ENCODE measurements at places on chromosomes 3 and 15.

DNA sequence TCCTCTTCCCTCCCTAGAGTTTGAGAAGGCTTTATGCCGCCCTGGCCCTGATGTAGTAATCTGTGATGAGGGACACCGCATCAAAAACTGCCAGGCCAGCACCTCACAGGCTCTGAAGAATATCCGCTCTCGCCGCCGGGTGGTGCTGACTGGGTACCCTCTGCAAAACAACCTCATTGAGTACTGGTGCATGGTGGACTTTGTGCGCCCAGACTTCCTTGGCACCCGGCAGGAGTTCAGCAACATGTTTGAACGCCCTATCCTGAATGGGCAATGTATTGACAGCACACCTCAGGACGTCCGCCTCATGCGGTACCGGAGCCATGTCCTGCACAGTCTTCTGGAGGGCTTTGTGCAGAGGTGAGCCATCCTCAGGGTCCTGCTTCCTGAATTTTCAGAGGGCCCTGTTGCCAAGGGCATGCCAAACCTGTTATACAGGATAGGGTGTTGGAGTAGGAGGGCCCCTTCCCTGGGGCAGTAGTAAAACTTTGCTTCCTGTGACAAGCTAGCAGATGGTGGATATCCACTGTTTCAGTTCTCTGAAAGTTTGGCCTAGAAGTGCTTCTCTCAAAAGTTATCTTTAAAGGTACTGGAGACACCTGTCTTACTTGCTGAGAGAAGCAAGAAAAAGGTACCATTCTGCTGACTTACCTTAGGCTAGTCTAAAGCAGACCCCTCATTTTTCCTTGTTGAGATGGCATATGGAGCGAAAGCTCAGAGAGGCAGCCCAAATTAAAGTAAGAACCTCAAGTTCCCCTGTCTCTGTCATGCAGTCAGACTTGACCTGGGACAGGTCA, 33.7 kb upstream of the TEX264 start:
- no peak for DNase-seq

DNA sequence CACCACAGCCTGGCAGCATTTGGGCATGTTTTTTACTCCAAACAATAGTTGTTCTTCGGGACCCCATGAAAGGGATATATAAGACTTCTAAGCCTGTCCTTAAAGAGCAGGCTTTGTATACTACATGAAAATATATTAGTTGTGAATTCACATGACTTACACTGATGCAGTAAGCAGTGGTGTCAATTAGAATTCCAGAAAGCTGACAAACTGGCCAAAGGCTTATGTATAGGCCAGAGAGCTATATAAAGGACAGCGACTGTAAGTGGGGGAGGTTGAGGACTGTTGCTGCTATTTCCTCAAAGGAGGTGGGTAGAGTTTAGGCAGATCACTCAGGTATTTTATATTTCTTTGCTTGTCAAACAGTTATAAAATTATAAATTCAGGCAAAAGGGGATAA, 24.8 kb downstream of the KPNA4 start:
- DNase-seq, result no peak

- DNase-seq, result no peak
These were observed 178.5 kb upstream of the RASGRP1 start for GRCh38 chr15:38743147-38743546.

- DNase-seq, result no peak
These were observed 18.7 kb upstream of the PLXNA1 start for GRCh38 chr3:126964261-126964660.

DNA sequence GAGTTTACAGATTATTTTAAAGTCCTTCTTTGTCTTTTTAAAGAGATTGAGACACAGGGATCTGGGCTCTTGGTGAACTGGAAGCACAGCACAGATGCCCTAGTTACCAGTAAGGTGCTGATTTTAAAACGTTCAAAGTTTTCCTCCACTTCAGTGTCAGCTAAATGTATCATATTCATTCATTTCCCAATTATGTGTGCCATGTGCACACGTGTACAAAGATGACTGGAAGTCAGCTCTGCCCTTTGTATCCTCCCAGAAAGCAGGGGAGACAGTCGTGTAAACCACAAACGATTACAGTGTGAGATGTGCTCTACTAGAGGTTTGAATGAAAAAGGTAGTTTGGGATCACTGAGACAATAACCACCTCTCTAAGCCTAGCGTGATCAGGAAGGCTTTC, 730 bp downstream of the ZKSCAN7 start:
- peak; percentile 16 for DNase-seq

- DNase-seq, result peak; percentile 95
These were observed 79.2 kb downstream of the EFL1 start for GRCh38 chr15:82183121-82184031.

GRCh38 chr15:71328453-71328852, 213.2 kb downstream of the THSD4 start:
- DNase-seq, result no peak

- DNase-seq, result peak; percentile 72
These were observed 51.8 kb downstream of the ST3GAL6 start for GRCh38 chr3:98814817-98815420.

- no peak for DNase-seq
These were observed 150.9 kb downstream of the IMPG2 start for GRCh38 chr3:101169516-101169915.

DNA sequence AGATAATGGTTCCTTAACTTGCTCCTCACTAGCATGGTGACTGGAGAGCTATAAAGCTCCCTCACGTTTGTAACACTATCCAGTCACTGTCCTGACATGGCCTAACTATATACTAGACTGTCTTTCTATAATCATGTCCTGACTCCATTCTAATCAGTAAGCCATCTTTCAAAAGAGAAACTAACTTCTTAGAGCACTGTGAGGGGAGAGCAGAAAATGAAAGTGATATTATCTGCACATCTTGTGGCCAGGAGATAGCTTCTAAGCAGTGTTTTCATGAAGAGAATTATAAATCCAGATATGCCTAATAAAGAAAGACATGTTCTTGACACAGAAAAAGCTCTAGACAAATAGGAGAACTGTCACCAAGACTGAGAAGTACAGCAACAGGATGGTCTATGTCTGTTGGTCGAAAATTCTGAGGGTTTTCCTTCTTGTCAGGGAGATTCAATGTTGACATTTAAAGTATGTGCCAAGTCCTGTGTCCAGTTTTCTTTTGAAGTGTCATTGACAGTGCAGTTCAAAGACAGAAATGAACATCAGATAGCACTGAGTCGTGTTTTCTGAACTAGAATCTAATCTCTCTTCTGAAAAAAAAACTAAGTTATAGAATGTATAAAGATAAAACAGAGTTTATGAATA, 230.6 kb upstream of the PEX5L start:
- DNase-seq, result no peak

DNA sequence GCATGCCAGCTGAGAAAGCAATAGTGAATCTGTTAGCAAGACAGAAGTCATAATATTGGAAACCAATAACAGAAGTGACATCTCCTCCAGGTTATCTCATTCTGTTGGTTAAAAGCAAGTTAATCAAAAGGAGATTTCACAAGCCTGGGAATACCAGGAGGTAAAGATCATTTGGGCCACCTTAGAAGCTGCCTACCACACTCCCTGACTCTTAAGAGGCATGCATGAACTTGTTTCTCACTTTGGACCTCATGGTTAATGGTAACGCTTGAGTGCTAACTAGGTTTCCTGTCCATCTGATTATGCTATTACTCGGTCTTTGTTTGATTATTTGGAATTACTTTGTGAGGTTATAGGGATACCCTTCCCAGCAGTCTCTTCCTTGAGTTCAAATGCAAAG, 650.8 kb upstream of the SGO1 start:
- no peak for DNase-seq

DNA sequence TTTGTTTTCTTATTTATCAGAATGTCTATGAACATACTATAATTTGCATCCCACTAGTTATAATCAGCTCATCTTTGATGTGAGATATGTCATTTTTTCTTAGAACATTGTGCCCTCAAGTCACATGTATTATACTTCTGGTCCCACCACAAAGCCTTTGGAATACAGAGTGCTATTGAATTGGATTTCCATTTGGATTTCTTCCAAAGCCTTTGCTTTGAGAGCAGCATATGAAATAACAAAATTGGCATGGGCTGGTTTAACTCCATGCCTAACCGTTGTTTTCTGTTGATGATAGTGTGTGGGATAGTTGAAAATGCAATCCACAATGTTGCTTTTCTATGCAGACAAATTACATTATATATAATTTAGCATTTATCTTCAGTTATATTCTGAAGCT, 284.5 kb upstream of the PLSCR5 start:
- DNase-seq, result no peak

GRCh38 chr3:150232992-150233451, 175.1 kb upstream of the TSC22D2 start:
- DNase-seq, result peak; percentile 79

DNA sequence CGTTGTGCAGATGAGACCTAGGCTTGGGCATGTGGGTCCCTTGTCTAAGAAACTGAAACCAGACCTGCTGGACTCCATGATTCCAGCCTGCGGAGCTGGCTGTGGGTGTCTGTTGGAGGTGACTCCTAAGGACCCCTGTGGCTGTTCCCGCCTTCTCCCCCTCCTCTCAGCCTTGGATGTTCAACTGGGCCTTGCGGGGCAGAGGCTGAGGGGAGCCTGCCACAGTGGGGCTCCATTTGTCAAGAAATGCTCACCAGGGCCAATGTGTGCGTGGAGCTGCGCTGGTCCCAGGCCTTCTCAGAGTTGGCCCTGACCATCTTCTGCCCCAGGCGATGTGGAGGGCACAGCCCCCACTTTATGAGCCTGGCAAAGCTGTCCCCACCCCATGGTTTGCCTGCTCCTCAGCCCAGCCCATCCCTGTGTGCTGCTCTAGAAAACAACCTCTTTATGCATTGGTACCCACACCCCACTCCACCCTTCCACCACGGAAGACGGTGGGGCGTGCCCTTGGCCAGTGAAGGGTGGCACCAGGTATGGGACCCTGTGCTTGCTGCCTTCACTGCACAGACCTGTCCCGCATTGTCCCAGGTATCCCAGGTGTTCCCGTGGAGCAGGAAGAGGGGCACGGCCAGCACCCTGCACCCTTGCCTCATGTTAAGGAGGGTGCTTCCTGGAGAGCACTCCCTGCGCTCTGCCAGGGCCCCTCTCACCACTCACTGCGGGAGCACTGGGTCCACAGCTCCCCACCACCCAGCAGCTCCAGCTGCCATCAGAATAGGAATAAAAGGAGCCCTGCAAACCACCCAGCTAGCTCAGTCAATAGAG, 7.9 kb downstream of the MESP2 start:
- DNase-seq, result no peak

- DNase-seq, result no peak
These were observed 45.7 kb upstream of the STT3B start for GRCh38 chr3:31486865-31487533.

GRCh38 chr3:46356276-46356675, 2.4 kb downstream of the CCR2 start:
- DNase-seq, result no peak

GRCh38 chr15:99154271-99154670, 49.4 kb downstream of the SYNM start:
- no peak for DNase-seq

All from astrocyte of the spinal cord (primary cell).